Head of caudate nucleus (tissue), 42 donors: ENCODE measurements at places on chromosomes 5 and 9.
A peak's percentile ranks its signal among the peaks of the same experiment; 100 is the strongest.

DNA sequence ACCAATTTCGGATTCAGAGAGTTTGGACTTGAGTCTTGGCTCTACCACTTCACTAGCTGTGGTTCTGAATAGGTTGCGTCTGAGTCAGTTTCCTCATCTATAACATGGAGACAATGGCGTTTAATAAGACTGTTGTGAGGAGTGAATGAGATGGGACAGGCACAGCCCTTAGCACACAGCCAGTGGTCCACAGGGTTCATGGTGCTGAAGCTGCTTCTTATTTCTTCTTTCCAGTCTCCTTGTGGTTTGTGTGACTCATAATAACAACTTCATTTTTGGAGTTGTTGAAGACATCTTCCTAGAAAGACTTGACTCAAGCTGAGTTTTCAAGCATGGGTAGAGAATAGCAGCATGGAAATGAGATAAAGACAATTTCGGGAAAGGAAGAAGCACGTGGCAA lies 172.6 kb upstream of the PPP2R2B start:
- DNase-seq: no peak

- DNase-seq: peak; percentile 75
Measured at GRCh38 chr9:124771867-124772679, 962 bp upstream of the NR6A1 start.

DNA sequence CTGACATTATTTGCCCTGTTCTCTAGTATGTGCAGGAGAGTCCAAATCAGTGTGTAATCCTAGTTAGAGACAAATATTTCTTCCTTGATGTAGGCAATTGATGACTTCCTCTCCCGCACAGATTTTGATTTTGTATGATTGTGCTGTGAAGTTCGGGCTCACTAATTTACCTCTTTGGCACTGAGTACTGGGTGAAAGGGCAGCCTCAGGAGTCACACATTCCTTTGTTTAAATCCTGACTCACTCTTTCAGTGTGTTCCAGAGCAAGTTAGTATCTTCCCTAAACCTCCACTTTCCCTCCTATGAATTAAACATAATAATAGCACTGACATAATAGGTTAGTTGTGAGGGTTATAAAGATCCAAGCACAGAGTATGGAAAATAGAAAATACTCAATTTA lies 269.7 kb downstream of the ISL1 start:
- DNase-seq: no peak

DNA sequence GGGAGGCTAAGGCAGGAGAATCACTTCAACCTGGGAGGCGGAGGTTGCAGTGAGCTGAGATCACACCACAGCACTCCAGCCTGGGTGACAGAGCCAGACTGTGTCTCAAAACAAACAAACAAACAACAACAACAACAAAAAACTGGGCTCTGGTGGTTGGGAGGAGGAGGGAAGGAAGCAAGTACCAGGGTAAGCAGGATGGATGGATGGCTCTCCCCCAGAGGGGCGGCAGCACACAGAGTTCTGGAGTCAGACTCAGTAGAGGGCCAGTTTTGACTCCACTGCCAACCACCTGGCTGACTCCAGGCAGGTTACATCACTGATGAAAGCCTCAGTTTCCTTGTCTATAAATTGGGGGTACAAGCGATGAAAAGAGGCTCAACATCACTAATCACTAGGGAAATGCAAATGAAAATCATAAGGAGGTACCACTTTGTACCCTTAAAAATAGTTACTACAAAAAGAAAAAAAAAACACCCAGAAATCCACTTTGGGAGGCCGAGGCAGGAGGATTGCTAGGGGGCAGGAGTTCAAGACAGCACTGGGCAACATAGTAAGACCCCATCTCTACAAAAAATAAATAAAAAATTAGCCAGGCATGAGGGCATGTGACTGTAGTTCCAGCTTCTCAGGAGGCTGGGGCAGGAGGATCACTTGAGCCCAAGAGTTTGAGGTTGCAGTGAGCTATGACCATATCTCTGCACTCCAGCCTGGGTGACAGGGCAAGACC lies 3.2 kb downstream of the SLC22A4 start:
- DNase-seq: no peak

- DNase-seq: no peak
Measured at GRCh38 chr9:114384836-114385396, 2.9 kb downstream of the AKNA start.

DNA sequence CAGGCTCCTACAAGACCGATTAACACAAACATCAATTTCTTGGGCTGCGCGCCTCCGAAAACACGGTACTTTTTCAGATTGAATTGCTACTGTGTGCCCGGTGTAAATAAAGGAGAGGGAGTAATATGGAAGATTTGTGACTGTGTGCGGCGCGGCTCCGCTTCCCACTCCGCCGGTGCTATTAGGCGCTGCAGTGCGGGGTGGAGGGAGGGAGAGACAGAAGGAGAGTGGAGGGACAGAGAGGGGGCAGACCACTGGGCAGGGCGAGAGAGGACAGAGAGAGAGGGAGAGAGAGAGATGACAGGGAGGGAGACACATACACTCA lies 24.7 kb upstream of the RNU6ATAC start:
- DNase-seq: no peak
